Esophagus muscularis mucosa (tissue), 4 donors: ENCODE measurements at places on chromosomes 3 and 15. TPM values are rescaled to one million over a fixed set of nuclear protein-coding genes. Genes with fewer than 3 reads are reported as not detected.

DNA sequence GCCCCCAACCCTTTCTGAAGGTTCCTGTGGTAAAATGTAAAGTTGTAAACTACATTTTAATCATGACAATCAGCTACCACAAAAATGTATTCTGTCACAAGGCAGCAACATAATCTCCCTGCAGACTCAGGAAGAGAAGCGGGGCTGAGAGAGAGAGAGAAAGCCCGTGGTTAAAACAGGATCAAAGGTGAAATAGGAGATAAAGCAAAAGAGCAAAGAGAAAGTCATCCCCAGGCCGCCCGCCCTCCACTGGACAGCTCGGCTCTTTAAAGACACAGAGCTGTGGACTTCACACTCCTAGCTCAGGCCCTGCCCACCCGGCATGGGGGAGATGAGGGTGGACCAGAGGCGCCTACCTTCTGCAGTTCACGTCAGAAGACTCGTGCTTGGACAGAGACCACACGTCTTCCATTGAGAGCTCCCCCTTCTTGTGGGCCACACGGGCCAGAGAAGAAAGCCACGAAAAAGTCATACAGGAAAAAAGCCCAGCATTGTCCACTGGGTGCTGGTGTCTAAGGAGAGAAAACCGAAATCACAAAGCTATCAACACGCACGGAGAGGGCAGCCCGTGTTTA lies 29.4 kb downstream of the ABCC5 start:
- no peak for DNase-seq

The WDR72 gene
- total RNA-seq = not detected

GRCh38 chr3:14829811-14830210 lies 11.0 kb downstream of the FGD5 start:
- no peak for DNase-seq

GRCh38 chr3:30146978-30147377 lies 459.4 kb upstream of the TGFBR2 start:
- no peak for DNase-seq

- no peak for DNase-seq
Observed at GRCh38 chr3:195913382-195913781, 5.0 kb upstream of the TNK2 start.

GRCh38 chr3:141407047-141407446 lies 38.7 kb downstream of the ZBTB38 start:
- DNase-seq = no peak

- no peak for DNase-seq
Observed at GRCh38 chr3:156718622-156719306, 44.4 kb downstream of the TIPARP start.

GRCh38 chr3:67018105-67018788 lies 20.1 kb downstream of the KBTBD8 start:
- no peak for DNase-seq

DNA sequence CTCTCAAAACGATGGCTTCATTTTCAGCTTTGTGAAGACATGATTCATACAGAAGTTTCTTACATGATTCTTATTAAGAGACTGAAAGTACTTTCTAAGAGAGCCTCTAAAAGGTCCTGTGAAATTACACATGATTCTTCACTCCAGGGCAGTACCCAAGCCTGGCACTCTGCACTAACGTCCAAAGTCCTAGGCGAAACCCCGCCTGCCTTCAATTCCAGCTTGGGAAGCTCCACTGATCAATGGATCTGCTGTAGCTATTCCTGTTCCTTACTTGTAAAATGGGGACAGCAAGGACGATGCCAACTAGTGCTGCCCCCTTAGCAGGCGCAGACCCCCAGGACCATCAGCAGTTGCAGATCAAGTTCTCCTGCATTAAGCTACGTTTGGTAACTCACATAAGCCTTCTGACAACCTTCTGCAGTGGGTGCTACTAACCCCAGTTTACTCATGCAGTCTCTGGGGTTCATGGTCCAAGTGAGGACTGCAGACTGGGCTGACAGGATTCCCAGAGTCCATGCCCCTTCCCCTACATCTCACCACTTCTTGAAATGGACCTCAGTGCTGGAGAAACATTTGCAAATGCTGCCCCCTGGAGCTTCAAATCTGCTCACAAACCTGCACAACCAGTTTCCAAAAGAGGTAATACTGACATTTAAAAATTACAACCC lies 10.6 kb downstream of the CHCHD4 start:
- no peak for DNase-seq

- no peak for DNase-seq
Observed at GRCh38 chr3:171817074-171817800, 7.0 kb upstream of the PLD1 start.
